ENCODE measurements at places on chromosomes 3 and 15. TPM values are rescaled to one million over a fixed set of nuclear protein-coding genes. Genes with fewer than 3 reads are reported as not detected.

The HHATL gene
- not detected for total RNA-seq

The ESYT3 gene
- not detected for total RNA-seq

The TTLL13 gene
- total RNA-seq, result 0.08 TPM

The HYKK gene
- total RNA-seq, result 9.4 TPM

The KLHL24 gene
- 80.7 TPM for total RNA-seq

The GPR176 gene
- 47.6 TPM for total RNA-seq

The BCL2A1 gene
- total RNA-seq, result 2.6 TPM

The UTS2B gene
- 0.65 TPM for total RNA-seq

The SRP14 gene
- 239 TPM for total RNA-seq

The SERPINI1 gene
- 1.6 TPM for total RNA-seq

The CACNA1D gene
- total RNA-seq, result 0.26 TPM

The BNC1 gene
- total RNA-seq, result 2.3 TPM

The CD276 gene
- total RNA-seq, result 121 TPM

The SCN11A gene
- total RNA-seq, result under 0.01 TPM

The CADPS gene
- 1.9 TPM for total RNA-seq

The NANOGP8 gene
- not detected for total RNA-seq

The A4GNT gene
- total RNA-seq, result not detected

The GRIP2 gene
- total RNA-seq, result not detected

The TIGIT gene
- total RNA-seq, result not detected

The CD200R1 gene
- total RNA-seq, result not detected

The TTLL3 gene
- 23.8 TPM for total RNA-seq

The GPR171 gene
- total RNA-seq, result not detected

The GABRR3 gene
- not detected for total RNA-seq

The TLNRD1 gene
- total RNA-seq, result 19.8 TPM

The IL17RC gene
- 34.1 TPM for total RNA-seq

The GOLGA6B gene
- not detected for total RNA-seq

The RNF111 gene
- total RNA-seq, result 9.2 TPM

The TMC3 gene
- total RNA-seq, result not detected

The MCF2L2 gene
- 0.52 TPM for total RNA-seq

The ZNF501 gene
- 4.7 TPM for total RNA-seq

The ALDH1L1 gene
- not detected for total RNA-seq

The AGTR1 gene
- total RNA-seq, result 3.0 TPM

The GPR27 gene
- not detected for total RNA-seq

The NAA80 gene
- 14.3 TPM for total RNA-seq

The KBTBD13 gene
- total RNA-seq, result 0.13 TPM

The EFHB gene
- total RNA-seq, result 1.4 TPM

The GNAT1 gene
- not detected for total RNA-seq

The UROC1 gene
- not detected for total RNA-seq

The CFAP44 gene
- total RNA-seq, result 0.52 TPM

The DPH6 gene
- 8.3 TPM for total RNA-seq

The SAMMSON gene
- total RNA-seq, result not detected

The CCR3 gene
- not detected for total RNA-seq

The RPSA gene
- 2,873 TPM for total RNA-seq

The ATP13A4 gene
- total RNA-seq, result not detected

The EIF2B5 gene
- total RNA-seq, result 30.5 TPM

Data from epithelial cell of alveolus of lung (primary cell).